ENCODE measurements at places on chromosomes 2 and 18.

GRCh38 chr2:19505199-19506136 lies 147.0 kb upstream of the OSR1 start:
- no peak for DNase-seq

GRCh38 chr2:166900700-166901099 lies 12.4 kb downstream of the XIRP2 start:
- DNase-seq, result peak; percentile 43

- no peak for DNase-seq
Observed at GRCh38 chr18:35451032-35451431, 46.7 kb downstream of the INO80C start.

- DNase-seq, result no peak
Observed at GRCh38 chr2:233810385-233810784, 32.3 kb downstream of the MROH2A start.

DNA sequence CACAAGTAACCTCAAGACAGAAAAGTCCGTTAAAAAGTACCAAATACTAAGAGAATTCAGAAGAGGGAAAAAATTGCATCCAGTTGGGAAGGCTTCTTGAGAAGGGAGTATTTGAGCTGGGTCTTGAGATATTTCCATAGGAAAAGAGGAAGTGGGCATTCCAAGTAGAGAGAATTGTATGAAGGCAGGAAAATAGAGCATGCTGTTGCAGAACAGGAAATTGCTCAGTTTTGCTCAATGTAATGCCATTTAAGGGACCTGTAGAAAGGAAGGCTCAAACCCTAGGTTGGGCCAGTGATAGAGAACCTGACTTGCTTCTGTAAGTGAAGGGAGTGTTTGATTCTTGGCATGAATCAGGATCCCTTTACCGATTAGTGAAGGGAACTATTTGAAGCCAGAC lies 1.0 kb upstream of the ZC3H8 start:
- DNase-seq, result no peak

DNA sequence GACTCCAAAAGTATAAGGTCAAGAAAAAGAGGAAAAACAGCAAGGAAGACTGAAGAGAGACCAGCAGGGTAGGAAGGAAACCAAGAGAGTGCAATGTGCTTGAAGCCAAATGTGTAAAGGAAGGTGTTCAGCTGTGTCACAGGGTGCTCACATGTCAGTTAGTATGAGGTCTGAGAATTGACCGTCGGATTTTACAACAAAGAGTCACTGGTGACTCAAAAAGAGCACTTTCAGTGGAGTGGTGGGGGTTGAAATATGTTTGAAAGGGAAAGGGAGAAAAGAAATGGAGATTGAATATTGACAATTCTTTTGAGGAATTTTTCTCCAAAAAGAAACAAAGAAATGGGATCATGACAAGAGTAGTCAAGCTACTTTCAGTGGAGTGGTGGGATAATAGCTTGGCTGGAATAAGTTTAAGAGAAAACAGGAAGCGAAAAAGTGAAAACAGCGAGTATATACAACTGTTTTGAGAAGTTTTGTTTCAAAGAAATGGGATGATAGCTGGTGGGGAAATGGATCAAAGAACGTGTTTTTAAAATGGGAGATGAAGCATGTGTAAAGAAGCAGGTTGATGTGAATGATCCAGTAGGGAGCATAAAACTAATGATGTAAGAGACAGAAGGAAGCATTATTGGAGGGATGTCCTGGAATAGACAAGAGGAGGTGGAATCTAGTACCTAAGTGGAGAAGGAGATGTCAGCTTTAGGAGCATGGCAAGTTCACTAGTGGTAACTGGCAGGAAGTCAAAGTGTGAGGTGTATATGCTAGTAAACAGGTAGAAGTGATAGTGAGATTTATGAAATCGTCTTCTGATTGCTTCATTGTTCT lies 3.6 kb upstream of the TSPYL6 start:
- no peak for DNase-seq

DNA sequence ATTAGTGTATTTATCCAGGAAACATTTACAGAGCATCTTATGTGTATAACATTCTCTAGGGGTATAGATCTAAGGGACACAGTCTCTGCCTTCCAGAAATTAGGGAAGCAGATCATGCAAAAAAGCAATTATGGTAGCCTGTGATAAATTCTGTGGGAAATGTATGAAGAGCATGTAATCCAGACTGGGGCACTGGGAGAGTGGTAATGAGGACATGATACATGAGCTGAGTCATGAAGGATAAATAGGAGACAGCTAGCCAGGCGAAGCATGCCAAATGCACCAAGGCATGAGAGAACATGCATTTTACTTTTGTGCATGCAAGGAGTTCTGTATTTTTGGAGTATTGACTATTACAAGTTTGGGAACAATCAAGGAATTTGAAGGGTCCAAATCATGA lies 8.9 kb upstream of the RPRM start:
- no peak for DNase-seq

DNA sequence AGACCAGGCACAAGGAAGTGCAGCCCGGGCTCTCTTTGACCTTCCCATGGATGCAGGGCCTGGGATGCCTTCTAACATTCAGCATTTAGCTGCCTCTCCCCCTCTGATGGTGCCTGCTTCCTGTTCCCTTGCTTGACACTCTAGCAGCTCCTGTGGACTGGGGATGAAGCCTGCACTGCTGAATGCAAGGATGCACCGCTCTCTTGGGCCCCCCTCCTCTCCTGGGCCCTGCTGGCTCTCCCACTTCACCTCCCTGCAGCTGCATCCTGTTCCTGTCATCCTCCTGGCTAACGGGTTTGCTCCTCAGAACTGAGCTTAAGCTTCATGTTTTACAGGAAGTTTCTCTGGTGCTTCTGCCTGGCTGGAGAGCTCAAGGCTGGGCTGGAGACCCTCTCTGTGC lies 254.1 kb downstream of the TSN start:
- no peak for DNase-seq

DNA sequence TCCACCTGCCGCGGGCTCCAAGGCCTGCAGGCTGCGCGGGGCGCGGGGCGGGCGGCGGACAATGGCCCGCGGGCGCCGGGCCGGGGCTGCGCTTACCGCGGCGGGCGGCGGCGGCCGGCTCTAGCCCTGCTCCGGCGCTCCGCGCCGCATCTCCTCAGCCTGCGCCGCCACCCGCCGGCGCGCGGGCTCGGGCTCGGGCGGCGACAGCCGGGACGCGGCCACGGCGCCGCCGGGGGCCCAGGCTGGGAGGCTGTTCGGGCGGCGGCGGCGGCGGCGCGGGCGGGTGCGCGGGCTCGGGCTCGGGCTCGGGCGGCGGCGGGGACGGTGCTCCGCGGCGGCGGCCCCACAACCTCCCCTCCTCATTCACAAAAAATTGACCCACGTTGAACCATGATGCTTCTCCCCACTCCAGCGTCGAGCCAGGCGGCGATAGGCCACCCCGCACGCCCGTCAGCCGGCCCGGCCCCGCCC lies at the start of gene HDAC4:
TSS of gene HDAC4 (minus strand) at position 425 of the 471 bp plus-strand sequence. CDS start 48,321 bp downstream, outside the sequence.
- no peak for DNase-seq

- DNase-seq, result no peak
Observed at GRCh38 chr2:221402072-221402471, 170.0 kb downstream of the EPHA4 start.

DNA sequence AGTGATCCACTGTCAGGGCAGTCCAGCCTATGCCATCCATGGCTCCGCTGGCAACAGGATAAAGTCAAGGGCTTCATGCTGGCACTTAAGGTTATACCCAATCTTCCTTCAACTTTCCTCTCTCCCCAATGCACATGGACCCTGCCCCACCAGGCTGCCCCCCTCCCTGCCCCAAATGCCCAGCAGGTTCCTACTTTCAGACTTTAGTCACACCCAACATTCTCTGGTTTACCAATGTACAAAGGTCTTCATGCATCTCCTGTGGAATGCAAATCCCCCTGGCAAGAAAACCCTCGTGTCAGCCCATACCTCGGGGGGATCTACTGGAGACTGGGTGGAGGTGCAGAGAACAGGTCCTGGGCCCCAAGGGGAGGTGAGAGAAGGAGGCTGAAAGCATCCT lies 59.3 kb downstream of the MCFD2 start:
- no peak for DNase-seq

GRCh38 chr18:2893676-2894075 lies 46.9 kb downstream of the EMILIN2 start:
- no peak for DNase-seq

DNA sequence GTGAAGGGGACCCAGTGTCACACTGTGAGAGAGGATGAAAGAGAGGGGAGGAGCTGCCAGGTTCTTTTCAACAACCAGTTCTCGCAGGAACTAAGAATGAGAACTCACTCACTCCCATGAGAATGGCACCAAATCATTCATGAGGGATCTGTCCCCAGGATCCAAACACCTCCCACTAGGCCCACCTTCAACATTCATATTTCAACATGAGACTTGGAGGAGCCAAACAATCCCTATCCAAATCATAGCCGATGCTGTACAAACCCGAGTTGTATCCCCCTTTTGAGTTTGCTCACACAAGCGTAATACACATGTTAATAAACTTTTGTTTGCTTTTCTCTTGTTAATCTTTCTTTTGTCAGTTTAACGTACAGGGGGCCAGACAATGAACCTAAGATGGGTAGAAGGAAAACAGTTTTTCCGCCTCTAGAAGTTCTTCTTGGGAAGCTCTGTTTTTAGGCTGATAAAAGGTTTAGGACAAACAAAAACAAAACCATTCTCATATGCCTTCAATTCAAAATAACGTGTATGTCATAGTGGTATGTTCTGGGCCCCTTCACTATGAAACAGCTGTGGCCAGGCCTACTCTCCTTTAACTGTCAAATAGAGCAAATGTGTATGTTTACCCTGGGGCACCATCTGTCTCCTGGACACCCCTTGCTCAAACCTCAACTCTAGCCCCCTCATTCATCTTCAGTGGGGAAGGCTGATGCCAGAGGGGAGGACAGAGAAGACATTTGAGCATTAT lies 9.1 kb upstream of the TMEM37 start:
- no peak for DNase-seq

- DNase-seq, result no peak
Observed at GRCh38 chr2:216107760-216108159, 1.4 kb upstream of the XRCC5 start.

- DNase-seq, result no peak
Observed at GRCh38 chr2:225911019-225911418, 511.5 kb downstream of the NYAP2 start.

- no peak for DNase-seq
Observed at GRCh38 chr2:240396623-240397541, 38.6 kb upstream of the GPC1 start.

GRCh38 chr2:15730545-15731212 lies 139.0 kb downstream of the DDX1 start:
- DNase-seq, result no peak

GRCh38 chr18:48292229-48292628 lies 117.0 kb downstream of the ZBTB7C start:
- DNase-seq, result no peak

- DNase-seq, result no peak
Observed at GRCh38 chr2:66070721-66071602, 364.0 kb upstream of the MEIS1 start.

- no peak for DNase-seq
Observed at GRCh38 chr2:43341959-43342757, 115.8 kb upstream of the ZFP36L2 start.

GRCh38 chr2:74860521-74860920 lies 26.6 kb downstream of the HK2 start:
- DNase-seq, result no peak

- DNase-seq, result no peak
Observed at GRCh38 chr2:226211439-226211838, 588.2 kb downstream of the IRS1 start.

DNA sequence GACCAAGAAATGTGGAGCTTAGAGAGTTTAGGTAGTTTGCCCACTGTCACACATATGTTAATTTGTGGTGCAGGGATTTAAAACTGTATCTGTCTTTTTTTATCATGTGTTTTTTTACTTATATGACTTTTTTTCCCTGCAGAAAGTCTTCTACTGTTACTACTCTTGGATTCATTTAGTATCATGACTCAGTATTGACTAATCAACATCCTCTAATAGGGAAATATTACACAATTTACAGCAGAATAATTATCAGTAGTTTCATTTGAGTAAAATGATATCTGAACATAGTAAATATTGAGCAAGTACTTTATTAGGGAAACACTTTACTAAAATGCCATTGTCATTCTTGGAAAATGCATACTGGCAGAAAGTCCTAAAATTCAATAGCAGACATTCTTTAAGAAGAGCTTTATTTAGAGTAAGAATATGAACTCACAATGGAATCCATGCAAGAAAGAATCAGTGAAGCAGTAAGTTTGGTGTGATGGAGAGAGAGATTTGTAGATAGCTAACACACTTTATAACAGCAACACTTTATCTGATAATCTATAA lies 425.9 kb upstream of the SLC8A1 start:
- no peak for DNase-seq

GRCh38 chr18:1292167-1292566 lies 387.5 kb downstream of the ADCYAP1 start:
- no peak for DNase-seq

DNA sequence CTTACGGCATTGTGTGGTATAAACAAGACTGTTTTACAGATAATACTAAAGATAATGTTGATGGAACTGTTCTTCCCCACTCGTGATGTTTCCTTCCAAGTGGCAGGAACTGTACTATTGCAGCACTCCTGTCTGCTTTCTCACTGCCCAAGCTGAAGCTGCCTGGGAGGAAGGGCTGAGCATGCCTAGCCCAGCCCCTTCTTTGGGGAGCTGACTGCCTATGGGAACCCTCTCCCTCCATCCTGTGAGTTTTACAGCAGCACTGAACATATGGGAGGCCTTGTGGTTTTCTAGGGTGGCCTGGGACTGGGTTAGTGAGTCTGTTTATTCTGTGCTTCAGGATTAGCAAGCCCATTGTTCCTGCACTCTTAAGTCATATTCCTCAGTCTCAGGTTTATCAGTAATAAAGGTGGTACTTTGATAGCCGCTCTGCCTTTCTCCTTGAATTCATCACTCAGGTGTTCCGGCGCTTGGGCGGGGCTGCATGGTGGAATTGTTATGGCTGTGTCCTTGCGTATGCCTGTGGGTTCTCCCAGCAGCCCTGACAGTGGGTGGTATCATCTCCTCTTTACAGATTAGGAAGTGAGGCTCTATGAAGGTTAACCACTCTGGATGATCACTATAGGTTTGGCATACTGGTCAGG lies 379.7 kb downstream of the PTPRM start:
- DNase-seq, result no peak

GRCh38 chr2:20962939-20963557 lies 80.8 kb downstream of the APOB start:
- DNase-seq, result peak; percentile 41

DNA sequence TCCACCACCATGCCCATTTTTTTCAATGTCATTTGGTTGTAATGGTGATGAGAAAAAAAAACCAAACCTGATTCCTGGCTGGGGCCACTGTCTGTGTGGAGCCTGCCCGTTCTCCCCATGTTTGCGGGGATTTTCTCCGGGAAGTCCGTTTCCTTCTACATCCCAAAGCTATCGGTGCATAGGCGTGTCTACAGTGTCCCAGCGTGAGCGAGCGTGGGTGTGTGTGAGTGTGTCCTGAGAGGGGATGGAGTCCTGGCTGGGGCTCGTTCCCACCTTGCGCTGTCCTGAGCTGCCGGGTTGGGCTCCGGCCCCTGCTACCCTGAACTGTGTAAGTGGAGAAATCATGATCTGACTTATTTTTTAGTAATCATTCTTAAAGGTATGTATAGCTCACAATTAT lies 7.3 kb upstream of the ZAP70 start:
- no peak for DNase-seq

- no peak for DNase-seq
Observed at GRCh38 chr2:57725337-57725947, 321.2 kb upstream of the VRK2 start.
